ENCODE measurements at places on chromosomes 1 and 21.

DNA sequence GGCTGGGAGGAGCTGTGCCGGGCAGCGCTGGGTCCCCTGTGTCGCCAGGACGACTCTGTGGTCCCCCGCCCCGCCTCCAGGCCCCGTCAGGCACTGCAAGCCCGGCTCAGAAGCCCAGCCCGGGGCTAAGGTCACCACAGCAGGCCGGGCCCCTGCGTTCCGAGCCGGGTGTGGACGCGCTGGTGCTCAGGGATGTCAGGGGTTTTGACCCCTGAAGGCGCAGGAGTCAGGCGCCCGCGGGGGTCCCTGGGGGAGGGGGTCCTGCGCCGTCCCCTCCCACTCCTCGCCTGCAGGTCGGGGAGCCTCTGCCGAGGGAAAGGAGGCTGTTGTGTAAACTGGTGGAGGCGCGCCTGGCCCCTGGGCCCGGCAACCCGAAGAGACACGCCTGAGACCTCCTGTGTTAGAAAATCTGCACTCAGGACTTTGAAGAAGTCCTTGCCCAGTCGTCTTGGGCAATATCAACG is 23.7 kb upstream of the TMEM54 start:
- no peak for DNase-seq

DNA sequence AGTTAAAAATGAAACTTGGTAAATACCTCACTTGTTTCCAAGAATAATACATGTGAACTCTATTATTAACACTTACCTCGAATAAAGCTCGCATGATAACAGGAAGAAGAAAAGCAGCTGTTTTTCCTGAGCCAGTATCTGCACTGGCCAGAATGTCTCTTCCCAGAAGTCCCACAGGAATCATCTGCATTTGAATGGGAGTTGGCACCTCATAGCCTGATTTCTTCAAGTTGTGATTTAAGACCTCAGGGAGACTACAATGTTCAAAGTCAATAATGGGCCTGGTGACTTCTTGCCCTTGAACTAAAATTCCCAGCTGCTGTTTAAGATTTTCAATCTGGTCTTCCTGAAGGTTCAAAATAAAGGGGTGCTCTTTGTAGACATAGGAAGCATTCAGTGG is 3.8 kb downstream of the DDX59 start:
- no peak for DNase-seq

DNA sequence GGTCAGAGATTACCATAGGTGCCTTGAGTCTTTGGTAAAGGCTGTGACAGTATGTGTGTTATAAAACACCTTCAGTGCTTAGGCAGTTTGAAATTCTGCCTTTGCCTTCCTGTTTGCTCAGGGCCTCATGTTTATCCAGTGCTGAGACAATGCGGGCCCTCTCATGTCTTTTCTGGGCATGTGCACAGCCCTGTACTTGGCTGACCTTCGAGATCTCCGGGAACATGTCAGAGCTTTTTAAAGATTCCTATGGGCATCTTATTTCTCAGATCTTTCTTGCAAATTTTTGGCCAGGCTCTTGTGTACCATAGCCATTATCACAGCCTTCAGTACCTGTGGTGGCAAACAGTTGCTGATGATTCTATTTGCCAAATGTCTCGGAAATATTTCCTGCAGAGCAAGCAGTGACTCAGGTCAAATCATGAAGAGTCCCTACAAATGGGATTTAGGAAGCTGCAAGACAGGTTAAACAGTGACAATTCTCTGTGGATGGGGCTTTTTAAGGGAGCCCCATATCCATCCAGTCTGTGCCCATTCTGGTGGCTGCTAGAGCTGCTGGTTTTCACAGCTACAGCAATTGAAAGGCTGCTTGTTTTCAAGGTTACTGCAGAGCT is 42.1 kb downstream of the HOOK1 start:
- DNase-seq: no peak

DNA sequence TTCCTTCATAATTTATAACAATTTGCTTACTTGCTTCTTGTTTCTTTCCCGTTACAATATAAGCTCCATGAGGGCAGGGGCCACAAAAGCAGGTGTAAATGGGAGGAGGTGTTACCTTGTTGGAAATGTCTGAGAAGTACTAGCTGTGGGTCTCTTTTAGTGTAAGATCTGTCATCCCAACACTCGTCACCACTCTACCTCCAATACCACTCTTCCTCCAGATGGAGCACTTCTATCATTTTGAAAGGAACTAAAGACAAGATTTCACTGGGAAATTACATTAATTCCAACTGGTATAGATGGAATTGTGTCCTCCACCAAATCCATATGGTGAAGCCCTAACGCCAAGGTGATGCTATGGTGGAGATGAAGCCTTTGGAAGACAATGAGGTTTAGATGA is 53.0 kb upstream of the CPLANE2 start:
- DNase-seq: no peak

DNA sequence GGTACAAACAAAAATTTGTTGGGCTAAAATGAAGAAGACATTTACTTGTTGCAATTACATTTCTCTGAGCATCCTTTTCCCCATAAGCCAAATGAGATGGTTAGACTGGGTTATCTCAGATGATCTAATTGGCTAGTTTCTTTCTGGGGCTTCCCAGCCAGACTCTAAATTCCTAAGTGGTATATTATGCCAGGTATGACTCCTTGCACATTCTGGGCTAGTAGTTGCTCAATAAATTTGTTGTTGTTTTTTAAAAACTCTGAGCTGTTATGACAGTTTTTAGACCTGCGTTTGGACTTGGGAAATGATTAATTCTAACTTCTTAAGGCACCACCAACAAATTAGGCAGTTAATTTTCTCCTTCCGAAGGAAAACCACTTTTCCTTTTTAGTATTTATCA is 66.1 kb downstream of the UCK2 start:
- no peak for DNase-seq

- DNase-seq: no peak
These were observed 139.2 kb downstream of the PTPRC start for GRCh38 chr1:198778049-198778448.

DNA sequence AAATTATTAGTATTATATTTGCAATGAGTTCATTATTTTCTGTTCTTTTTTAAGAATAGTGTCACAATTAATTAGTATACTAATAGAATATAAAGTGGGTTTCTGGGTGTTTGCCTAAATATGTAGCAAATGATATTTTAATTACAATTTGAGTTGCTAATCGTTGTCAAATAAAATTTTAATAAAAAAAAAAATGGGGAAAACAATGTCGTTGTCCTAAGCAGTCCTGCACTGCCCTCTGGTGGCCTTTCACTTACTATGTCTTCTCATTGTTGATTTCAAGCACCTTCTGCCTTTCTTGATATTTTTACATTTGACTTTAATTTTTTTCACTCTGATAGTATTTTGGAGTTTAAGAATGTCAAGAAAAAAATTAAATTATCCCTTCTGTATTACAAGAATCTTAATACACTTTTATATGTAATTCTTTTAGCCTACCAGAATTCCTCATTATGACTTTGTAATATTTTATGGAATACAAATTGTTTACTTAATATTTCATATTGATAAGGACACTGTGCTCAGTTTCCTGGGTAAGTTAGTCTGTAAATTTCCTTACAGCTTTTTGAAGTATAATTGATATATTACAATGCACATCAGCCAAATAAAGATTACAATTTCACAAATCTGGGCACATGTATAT is 104.5 kb upstream of the FMN2 start:
- no peak for DNase-seq

GRCh38 chr1:223125766-223126165 is 17.3 kb downstream of the TLR5 start:
- DNase-seq: no peak

- DNase-seq: no peak
These were observed 49.4 kb downstream of the KIF21B start for GRCh38 chr1:200973937-200974657.

DNA sequence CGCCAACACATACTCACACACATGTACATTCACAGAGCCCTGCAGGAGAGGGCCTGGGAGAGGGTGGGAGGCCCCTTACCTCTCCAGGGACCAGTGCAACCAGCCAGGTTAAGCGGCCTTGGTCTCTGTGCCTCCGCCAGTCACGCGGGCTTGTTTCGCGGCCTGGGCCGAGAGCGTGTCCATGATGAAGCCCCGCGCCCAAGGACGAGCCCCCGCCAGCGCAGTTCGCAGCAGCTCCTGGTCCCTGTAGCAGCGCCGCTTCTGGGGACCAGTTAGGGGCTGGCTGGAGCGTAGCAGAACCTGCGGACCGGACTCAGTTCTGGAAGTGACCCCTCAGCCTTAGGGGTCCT is 7.3 kb upstream of the FAM167B start:
- no peak for DNase-seq

- no peak for DNase-seq
These were observed 53.6 kb downstream of the MAB21L3 start for GRCh38 chr1:116164604-116165368.

- DNase-seq: no peak
These were observed 106.3 kb downstream of the PAX7 start for GRCh38 chr1:18736958-18737357.

DNA sequence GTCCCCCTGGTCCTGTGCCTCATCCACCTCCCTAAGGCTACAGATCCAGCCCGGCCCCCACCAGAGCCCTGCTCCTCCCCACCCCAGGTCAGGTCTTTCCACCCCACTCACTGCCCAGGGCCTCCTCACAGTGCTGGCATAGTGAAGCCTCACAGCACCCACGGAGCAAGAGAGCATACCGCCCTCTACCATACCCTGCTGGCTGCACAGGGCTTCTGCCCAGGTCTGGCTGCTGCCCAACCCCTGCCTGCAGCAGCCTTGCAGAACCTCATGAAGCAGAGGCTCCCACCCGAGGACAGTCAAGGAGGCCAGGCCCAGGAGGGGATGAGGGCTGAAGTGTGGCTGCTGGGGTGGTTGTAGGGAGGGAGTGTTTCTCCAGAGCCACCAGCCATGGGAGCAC is 19.7 kb upstream of the ARF1 start:
- DNase-seq: no peak

GRCh38 chr1:23020706-23021405 is 1.6 kb downstream of the KDM1A start:
- DNase-seq: no peak

DNA sequence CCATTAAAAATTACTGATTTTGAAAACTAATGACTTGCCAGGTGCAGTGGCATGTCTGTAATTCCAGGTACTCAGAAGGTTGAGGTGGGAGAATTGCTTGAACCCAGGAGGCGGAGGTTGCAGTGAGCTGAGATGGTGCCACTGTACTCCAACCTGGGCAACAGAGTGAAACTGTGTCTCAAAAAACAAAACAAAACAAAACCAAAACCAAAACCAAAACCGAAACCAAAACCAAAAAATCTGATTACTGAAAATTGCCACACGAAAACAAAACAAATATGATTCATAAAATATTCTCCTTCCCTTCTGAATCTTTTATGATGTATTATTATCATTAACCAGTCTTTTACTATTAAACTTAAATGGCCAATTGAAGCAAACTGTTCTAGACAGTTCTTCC is 74.1 kb downstream of the SERINC2 start:
- DNase-seq: no peak

- DNase-seq: no peak
These were observed 8.9 kb downstream of the EPHA10 start for GRCh38 chr1:37755951-37756560.

- no peak for DNase-seq
These were observed 40.6 kb downstream of the KIF26B start for GRCh38 chr1:245195398-245195797.

DNA sequence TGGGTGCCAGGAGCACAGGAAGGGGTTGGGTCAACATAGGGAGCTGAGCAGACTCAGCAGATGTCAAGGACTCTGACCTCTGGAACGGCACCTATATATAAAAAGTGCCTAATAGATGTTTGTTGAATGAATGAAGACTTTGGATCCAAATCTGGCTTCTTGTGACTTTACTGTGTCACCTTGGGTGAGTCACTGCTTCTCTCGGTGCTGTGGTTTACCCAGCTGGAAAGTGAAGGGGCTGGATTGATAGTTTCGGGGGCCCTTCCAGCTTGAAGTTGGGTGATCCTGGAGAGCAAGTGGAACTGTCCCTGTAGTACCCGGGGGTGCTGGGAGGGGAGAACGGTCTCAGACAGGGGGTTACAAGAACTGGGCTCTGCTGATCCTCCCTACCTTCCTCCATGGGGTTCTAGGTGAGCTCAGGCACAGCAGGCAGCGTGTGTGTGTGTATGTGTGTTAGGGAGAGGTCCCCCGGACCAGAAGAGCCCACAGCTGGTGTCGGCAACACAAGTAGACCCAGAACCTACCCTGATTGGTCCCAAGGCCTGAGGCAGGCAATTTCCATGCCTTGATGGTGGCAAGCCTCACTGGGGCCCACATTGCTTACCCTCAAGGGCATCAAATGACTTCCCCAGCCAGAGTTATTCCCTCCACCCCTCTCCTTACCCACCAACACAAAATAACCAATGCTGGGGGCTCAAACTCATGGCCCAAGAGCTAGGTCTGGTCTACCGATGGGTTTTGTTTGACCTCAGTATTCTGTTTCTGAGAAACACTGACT is 5.5 kb upstream of the PADI1 start:
- no peak for DNase-seq

GRCh38 chr1:43171312-43171875 is 696 bp downstream of the EBNA1BP2 start:
- no peak for DNase-seq

DNA sequence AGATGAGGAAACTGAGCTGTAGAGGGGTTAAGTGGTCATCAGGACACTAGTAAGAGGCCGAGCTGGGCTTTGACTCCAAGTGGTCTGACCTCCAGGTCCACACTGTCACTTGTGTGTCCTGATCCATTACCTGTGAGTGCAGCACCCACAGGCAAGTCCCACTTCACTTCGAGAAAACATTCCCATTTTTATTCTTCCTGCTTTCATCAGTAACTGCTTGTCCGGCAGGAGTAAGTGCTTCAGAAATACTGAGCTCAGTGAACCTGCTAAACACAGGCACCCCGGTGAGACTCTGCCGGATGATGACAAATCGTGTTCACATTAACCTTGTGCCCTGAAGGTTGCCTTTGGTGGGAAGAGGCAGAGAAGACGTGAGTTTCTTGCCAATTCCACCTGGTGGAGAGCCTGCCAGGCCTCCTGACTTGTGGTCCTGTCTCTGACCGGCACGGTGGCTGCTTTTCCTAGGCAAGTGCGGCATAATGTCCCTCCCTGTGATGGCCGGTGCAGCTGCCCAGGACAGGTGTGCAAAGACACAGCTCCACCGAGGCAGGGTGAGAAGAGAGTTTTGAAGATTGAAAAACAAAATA is 29.4 kb downstream of the ZBTB18 start:
- no peak for DNase-seq

DNA sequence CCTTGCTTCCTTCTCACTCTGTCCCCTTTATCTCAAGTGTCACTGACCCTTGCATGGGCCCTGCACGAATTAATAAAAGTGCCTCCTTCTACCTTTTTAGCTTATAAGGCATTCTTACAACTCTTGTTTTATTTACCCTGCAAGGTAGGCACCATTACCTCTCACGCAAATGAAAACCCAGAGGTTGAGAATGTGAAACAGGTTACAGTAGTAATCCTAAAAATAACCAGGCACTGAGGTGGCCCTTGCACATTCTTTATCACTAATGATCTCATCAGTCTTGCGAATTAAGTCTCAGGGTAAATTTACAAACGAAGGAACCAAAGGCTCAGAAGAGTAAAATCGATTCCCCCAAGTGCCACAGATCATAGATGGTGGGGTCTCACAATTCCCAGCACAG is 3.7 kb downstream of the GLIS1 start:
- no peak for DNase-seq

- DNase-seq: no peak
These were observed 1.2 kb downstream of the VCAM1 start for GRCh38 chr1:100720751-100721150.
